ENCODE measurements at places on chromosomes 3 and 15.

- DNase-seq = no peak
Observed at GRCh38 chr15:64222573-64223366, 59.9 kb upstream of the PPIB start.

- DNase-seq = no peak
Observed at GRCh38 chr3:192079098-192079497, 618.1 kb downstream of the PYDC2 start.

GRCh38 chr15:50280271-50280670 lies 14.7 kb upstream of the HDC start:
- DNase-seq = no peak

DNA sequence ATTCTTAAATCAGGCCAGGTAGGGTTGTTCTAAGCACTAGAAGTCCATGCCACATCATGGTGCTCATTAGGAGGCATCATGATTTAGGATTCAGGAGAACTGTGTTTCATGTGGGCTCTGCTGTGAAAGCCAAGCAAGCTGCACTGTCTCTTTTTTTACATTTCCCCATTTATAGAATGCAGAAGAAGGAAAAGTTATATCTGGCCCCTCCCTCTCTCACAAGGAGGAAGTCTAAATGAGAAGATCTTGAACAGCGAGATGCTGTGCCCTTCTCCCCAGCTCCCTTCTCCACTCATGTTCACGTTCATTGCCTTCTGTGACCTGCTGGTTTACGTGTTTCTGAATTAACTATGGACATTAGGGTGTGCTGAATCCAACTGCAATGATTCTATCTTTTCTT lies 178.5 kb upstream of the RASGRP1 start:
- no peak for DNase-seq

DNA sequence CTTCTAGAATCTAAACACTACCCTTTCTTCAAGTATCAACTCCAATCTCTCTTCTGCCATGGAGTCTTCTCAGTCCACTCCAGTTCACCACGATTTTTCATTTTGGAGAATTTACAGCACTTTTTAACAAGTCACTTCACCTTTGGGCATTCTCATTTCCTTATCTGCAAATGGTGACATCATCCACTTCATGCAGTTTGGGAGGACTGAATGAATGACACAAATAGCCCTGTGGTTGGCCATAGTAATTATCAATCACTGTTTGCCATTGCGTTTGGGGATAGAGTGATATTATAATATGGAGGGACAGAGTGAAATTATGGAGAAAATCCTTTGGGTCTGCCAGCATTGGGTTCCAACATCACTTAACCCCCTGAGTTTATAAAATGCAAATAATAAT lies 38.0 kb upstream of the TM4SF1 start:
- DNase-seq = no peak

GRCh38 chr3:108838436-108838835 lies 15.8 kb downstream of the TRAT1 start:
- no peak for DNase-seq

Measured in CD4-positive, alpha-beta T cell treated with Interferon gamma for 1 hour (primary cell).